ENCODE measurements at places on chromosomes 12 and 14. TPM values are rescaled to one million over a fixed set of nuclear protein-coding genes. Genes with fewer than 3 reads are reported as not detected.

- ATAC-seq: peak; percentile 43
These were observed 44.8 kb downstream of the CPSF6 start for GRCh38 chr12:69284131-69284530.

The C12orf56 gene
- total RNA-seq: not detected

- ATAC-seq: no peak
These were observed 264.7 kb downstream of the MED13L start for GRCh38 chr12:116012757-116013156.

- ATAC-seq: no peak
These were observed 20.7 kb upstream of the TMEM106C start for GRCh38 chr12:47942614-47943225.

The TBX5 gene
- total RNA-seq: not detected

The KRT77 gene
- not detected for total RNA-seq

The AQP5 gene
- not detected for total RNA-seq

The OLR1 gene
- not detected for total RNA-seq

GRCh38 chr12:105975351-105975750 is 163.4 kb downstream of the NUAK1 start:
- ATAC-seq: no peak

DNA sequence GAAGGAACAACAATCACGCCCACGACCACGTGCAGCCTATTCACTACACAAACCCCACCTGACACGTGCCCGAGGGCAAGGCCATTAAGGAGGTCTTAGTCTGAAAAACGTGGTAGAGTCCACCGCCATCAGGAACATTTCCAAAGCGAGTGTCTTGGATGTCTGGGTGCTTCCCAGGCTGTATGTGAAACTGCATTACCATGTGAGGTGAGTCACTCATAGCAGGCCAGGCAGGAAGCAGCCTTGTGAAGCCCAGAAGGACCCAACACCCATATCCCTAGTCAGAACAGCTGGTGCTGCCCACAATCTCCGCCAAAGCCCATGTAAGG is 3.3 kb upstream of the KRT79 start:
- peak; percentile 37 for ATAC-seq

GRCh38 chr12:111313833-111314259 is 55.0 kb downstream of the PHETA1 start:
- ATAC-seq: peak; percentile 64

- ATAC-seq: no peak
These were observed 113.5 kb downstream of the SCARB1 start for GRCh38 chr12:124750149-124750656.

Measured in activated T-helper 17 cell treated with anti-CD3 and anti-CD28 coated beads, Interleukin-2, amount 50 U/mL, for 72 hours (primary cell).